ENCODE measurements at places on chromosomes 7 and 10.

- no peak for DNase-seq
Observed at GRCh38 chr7:152617056-152617455, 58.9 kb downstream of the XRCC2 start.

GRCh38 chr7:115037128-115037802, 115.4 kb downstream of the MDFIC start:
- no peak for DNase-seq

DNA sequence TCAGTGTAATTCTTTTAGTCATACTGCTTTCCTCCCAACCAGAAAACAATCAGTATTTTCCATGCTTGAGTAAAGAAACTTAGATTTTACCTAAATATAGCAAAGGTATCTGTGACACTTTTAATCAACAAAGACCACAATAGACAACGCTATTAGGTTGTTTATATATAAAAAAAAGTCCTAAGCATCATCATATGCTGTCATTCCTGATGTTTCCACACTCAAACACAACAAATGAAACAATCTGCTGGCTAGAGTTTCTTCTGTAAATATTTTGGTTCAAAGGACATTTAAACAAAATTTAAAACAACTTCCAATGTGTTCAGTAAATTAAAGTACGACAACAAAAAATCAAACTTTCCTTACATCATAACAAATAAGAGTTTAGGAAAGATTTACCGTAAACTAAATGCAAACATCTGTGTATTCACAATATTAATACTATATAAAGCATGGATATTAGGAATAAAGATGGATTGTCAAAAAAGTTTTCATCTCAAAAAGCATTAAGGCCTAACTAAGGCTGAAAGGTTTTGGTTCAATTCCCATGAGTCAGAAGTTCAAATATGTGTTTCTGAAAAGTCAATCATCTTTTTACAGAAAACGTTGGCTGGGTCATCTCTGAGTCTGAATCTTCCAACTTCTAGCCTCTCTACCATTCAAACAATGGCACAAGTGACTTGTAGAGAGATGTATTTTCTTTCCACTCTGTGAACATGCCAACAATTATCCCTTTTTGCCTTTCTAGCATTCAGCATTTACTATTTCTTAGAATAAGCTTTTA, 157.1 kb downstream of the CRPPA start:
- no peak for DNase-seq

DNA sequence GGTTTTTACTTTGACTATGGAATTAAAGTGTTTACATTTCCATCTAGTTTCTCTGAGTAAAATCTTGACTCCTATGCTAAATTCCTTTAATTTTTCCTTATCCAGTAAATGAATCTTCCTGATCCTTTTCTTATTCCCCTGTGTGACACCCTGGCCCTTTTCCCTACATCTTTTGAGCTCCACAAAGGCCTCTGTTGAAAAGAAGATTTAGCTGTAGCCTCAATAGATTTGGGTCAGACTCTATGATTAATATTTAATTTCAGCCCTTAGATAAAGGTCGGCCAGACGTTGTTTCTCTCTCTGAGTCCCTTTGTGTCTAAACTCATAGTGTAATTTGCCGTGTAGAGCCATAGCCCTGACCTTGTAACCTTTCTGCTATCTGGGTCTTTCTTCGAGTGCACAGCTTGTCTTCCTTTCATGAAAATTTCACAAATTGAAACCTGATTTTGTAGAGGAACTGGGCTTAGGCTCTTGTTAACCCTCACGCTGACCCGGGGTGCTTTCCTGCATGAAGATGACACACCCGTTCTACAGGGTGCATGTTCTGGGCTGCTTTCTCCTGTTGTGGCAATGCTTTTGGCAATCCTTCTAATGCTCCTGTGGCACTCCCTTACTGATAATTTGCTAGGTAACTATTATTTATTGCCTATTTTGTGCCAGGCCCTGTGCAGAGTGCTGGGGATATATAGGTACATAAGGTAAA, 21.2 kb downstream of the LSMEM1 start:
- no peak for DNase-seq

DNA sequence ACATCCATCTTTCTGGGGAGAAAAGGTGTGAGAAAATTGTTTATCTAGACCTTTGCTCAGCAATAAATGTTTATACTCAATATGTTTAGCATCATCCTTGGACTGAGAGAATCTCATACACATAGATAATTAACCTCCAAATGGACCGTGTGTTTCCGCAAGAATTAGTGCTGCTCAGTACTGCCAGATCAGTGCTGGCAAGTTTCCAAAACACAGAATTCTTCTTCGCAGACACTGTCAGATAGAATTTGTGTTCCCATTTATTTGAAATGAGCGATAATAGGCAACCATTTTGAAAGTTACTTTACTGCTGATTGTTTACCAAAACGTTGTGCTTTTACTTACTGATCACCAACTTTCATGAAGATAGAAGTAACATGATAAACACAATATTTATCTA, 33.7 kb downstream of the STAMBPL1 start:
- no peak for DNase-seq

GRCh38 chr7:151410405-151411390, 860 bp upstream of the WDR86 start:
- DNase-seq, result peak; percentile 69

DNA sequence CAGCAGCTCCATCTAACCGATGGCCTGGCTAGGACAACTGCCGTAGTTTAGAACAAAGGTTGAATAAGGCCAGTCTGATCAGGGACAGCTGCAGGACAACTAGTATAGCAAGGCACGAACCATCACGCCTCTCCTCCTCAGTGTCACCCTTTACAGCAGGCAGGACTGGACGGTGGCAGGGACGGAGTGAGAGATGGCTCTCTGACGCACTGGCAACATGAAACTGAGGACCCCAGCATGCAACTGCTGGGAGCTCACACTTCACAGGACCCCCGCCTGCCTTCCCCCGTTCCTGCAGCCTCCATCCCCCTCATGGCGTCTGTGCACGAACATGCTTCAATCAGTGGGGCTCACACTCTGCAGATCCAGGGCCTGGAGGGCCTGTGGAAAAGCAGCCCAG, 53.7 kb downstream of the ZRANB1 start:
- no peak for DNase-seq

GRCh38 chr7:73817121-73817520, 13.7 kb upstream of the CLDN4 start:
- DNase-seq, result no peak

GRCh38 chr7:10221084-10221483, 752.6 kb upstream of the PHF14 start:
- no peak for DNase-seq

- DNase-seq, result no peak
Observed at GRCh38 chr10:30759423-30759822, 129.9 kb upstream of the LYZL2 start.

DNA sequence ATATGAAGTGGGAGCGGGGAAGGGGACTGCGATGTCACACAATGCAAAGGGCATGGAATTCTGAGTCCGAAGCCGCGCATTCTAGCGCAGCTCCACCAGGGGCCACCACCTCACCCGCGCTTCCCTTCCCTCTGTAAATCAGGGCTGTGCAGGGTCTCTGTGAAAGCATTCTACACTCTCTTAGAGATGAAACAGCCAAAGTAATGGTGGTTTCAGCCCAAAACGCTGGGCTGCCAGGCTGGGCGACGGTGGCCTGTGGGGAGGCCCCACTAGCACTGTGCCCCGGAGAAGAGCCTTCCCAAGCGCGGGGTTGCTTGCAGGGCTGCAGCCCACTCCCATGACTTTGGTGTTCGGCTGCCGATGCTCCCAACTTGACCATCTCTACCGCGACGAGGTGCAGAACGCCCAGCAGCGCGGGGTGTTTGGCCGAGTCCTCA, 11.4 kb downstream of the ATG9B start:
- no peak for DNase-seq

- no peak for DNase-seq
Observed at GRCh38 chr10:122331100-122331499, 43.4 kb upstream of the PLEKHA1 start.

- DNase-seq, result no peak
Observed at GRCh38 chr10:110824660-110825059, 47.1 kb upstream of the PDCD4 start.

DNA sequence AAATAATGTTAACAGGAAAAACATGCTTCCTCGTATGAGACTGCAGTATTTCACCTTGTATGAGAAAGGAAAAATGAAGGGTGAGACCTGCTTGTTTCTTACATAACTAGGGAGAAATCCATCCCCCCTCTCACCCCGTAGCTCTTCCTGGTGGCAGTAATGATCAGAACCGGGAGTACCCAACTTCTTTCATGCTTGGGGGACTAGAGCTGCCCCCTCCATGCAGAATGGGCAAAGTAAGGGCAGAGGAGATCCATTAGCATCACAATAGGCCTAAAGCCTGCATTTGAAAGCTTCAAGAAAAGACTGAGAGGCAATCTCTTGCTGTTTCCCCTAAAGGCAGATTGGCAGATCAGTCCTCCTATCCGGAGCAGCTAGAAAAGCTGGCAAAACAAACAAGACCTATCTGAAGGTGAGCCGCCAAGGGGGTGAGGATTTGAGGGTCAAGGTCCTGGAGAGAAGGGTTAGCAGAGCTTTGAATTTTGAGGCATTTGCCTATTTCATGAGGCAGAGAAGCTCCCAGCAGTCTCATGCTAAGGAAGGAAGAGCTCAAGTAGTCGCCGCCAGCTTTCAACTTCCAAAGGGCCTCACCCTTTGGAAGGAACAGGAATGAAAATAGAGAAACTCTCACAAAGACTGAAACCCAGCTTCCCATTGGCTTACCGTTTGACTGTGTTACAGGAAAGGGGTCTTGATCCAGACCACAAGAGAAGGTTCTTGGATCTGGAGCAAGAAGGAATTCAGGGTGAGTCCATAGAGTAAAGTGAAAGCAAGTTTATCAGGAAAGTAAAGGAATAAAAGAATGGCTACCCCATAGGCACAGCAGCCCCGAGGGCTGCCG, 36.2 kb downstream of the BAG3 start:
- DNase-seq, result no peak

GRCh38 chr10:26860443-26861204, at the start of gene ABI1:
Gene ABI1, minus strand, starts transcription at chr10:26860958. Its CDS starts 95 bp downstream, at chr10:26860863.
- DNase-seq, result peak; percentile 93

- no peak for DNase-seq
Observed at GRCh38 chr10:61021926-61022325, 77.9 kb upstream of the RHOBTB1 start.

- no peak for DNase-seq
Observed at GRCh38 chr10:34813626-34814222, 1.4 kb downstream of the PARD3 start.

GRCh38 chr7:26376175-26376917, 84.7 kb downstream of the SNX10 start:
- DNase-seq, result peak; percentile 53

GRCh38 chr7:26403640-26404039, 112.0 kb downstream of the SNX10 start:
- DNase-seq, result no peak

- no peak for DNase-seq
Observed at GRCh38 chr7:107528461-107528860, 35.3 kb downstream of the COG5 start.

DNA sequence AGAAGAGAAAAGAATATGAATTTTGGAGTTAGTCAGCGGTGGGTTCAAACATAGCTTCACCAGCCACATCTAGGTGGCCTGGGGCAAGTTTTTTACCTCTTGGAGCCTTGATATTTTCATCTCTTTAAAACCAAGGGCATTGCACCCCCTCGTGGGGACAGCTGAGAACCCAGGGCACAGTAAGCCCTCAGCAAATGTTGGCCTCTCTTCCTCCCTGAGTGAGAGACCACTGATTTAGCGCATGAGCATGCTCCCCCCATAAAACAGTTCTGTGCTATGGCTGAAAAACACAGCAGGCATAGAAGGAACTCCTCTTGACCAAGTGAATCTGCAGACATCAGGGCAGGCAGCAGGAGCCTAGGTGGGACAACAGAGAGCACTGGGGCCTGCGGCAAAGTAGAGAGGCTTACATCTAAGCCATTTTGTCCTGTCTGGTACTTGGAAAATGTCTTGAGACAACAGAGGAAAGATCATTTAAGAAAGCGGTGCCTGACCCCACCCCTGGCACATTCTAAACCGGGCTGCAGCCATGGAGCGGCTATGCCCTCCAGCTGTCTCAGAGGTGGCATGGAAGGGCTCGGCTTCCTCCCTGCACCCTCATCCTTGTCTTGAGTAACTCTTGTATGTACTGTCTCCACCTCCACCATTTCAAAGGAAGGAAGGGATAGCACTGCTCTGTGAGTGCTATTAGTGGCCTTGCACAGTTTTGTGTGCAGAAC, 94.7 kb downstream of the ARHGAP22 start:
- no peak for DNase-seq

DNA sequence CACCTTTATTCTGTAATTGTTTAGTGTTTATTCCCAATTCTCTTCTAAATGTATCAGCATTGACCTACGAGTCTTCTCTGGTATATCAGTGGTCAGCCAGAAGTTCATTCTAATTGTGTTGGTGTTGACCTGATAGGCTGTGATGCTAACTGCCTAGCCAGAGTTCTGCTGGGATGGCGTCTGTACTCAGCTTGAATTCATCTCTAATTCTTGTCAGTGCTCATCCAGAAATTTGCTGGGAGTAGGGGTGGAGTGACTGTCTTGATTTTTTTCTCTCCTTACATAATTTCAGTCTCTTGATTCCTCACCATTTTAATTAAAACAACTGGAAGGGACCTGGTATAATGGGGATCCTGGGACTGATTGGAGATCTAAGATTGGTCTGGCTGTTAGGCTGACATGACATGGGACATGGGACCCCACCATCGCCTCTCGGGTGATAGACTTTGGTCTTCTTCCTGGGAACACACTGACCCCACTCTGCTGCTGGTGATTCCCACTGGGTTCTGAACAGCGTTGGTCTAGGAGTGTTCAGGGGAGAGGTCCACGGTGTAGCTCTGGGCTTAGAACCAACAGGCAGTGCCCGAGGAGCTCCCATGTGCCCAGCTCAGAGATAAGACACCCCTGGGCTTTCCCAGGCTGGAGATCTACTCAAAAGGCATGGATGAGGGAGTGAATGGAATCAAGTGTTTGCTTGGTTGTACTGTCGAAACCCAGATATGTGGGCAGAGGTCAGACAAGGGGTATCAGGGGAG, 3.8 kb downstream of the NEURL1 start:
- no peak for DNase-seq

DNA sequence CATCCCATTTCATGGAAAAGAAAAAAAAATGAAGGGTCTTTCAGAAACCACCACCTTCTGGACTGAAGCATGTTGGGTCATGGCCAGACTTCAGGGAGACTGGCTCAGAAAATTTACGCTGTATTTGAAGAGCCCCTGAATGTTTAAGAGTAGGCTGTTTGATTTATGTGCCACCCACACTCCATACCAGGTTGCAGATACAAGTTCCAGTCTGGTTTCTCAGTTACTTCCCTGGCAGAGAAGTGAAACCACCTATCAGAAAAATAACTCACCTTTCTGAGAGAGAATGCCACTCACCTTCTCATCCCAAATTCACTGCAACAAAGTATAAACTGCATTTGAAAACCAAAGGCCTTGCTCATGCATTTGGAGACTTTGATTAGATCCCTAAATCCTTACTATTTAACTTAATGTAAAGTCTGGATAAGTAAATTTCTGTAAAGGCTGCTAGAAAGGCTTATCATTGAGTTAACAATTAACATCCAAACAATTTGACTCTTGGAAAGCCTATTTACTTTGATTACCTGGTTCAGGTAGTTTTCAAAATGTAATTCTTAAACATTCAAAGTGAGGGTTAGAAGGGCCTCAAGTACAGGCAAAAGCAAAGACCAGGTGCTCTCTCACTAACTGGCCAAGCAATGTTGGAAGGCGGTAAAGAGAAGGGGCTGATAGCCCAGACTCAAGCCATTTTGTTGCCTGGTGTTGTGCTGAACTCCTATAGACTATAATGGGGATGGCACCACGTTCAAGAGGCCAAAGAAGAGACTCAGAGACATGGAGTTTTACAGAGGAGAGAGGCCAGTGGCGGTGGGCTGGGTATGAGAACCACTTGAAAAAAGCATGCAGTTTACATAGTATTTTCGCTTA, 12.8 kb upstream of the ADD3 start:
- DNase-seq, result no peak

Data from NCI-H524 (cell line).